ENCODE measurements at places on chromosomes 13 and 19. TPM values are rescaled to one million over a fixed set of nuclear protein-coding genes. Genes with fewer than 3 reads are reported as not detected.

DNA sequence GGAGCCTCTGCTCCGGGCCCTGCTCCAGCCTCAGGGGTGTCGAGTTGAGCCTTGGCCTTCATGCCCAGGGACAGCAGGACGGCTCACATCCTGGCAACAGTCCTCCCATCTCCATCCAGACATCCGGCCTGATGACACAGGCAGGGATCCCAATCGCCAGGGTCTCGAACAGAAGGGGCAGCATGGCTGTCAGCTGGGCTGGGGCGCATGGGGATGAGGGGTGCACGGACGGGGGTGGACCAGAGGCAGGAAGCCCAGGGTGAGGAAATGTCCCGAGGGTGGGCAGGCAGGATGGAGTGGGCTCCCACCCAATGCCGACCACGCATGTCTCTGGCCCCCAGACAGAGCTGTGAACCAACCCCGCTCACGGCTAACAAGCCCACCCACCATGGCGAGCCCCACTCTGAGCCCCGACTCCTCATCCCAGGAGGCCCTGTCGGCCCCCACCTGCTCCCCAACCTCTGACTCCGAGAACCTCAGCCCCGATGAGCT is 16.2 kb downstream of the EVI5L start:
- DNase-seq = no peak

- no peak for DNase-seq
These were observed 67.3 kb upstream of the SPRY2 start for GRCh38 chr13:80408270-80408669.

DNA sequence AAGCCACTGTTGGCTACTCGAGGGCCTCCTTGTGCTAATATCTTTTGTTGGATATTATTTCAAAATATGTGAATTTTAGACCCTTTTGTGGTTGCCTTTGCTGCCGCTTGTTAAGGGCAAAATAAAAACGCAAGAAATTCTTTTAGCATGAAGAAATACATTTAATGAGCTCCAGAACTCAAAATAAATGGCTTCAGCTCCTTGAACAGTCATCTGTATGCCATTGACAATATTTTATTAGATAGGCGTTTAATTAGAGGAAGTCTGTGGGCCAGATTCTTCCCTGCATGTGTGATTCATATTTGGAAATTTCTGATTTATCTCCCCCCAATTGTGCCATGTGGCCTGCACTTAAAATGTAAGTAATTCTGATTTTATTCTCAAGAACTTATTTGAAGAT is 177.2 kb downstream of the STK24 start:
- no peak for DNase-seq

DNA sequence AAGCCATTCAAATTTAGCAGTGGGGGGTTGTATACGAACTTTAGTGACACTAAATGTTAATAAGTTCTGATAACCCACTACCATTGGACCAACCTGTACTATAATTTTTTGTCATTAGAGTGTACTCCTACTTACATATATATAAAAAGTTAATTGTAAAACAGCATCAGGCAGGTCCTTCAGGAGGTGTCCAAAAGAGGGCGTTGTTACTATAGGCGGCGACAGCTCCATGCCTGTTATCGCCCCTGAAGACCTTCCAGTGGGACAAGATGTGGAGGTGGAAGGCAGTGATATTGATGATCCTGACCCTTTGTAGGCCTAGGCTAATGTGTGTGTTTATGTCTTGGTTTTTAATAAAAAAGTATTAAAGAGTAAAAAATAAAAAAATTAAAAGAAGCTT is 27.5 kb downstream of the SPRYD7 start:
- no peak for DNase-seq

CYP4F8 gene
- not detected for total RNA-seq

DNA sequence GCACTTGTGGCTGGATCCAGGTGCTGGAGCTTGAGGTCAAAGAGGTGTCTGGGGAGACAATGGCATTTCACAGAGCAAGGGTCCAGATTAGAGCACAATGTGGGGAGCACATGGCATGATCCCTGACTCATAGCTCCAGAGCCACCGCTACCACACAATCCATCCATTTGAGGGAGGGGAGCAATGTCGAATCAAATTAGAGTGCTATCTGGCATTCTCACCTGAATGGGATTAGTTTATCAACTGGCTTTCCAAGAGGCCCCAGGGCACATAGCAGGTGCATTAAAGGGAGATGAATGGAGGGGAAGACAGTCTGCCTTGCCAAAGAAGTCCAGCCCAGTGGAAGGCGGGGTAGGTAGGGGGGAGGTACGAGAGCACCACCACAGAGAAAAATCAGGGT is 194.4 kb upstream of the GPR12 start:
- no peak for DNase-seq

GAPDHS gene
- total RNA-seq = not detected

- no peak for DNase-seq
These were observed 26.9 kb downstream of the ZNF846 start for GRCh38 chr19:9741476-9742171.

LRP3 gene
- not detected for total RNA-seq

DNA sequence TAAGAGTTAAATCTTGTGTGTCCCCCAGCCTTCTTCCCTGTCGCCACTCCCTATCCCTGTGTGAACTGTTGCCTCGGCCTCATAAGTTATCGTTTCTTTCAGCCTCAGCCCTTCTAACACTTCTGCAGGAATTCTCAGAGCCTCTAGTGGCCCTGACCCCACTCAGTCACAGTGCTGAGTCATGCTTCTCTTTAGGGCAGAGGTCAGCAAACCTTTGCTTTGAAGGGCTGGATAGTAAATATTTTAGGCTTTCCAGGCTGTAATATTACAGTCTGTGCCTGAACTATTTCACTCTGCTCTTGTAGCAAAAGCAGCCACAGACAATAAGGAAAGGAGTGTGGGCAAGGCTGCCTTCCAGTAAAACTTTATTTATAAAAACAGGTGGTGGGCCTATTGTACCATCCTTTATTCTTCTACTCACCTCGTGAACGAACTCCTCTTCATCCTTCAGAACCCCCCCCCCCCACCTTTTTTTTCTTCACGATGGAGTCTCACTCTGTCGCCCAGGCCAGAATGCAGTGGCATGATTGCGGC is 22.1 kb downstream of the MYO9B start:
- no peak for DNase-seq

KIR2DL3 gene
- 11.7 TPM for total RNA-seq

DNA sequence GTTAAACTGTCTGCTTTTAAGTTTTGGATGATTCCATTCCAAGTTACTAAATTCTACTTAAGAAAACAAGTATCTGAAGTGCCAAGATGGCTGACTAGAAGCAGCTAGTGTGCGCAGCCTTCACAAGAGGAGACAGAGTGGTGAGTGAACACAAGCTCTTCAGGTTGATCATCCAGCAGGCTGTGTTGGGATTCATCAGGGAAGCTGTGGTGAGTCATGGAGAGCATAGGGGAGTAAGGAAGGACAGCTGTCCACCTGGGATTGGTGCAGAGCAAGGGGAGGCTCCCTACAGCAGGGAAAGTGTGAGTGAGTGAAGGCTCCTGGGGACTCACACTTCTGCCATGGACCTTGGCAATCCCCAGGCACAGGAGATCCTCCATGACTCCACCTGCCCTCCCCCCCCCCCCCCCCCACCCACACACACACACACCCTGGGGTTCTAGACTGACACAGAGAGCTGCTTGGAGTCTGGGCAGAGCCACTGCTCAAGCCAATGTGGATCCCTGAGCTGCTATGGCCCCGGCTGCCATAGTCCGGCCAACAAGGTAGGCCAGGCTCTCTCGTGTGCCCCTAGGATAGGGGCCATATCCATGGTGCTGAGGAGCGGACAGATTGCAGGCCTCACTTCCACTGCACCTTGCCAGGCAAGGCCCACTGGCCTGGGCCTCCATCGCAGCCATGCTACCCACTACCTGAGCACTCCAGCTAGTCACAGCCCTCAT is 23.5 kb downstream of the SLC25A15 start:
- DNase-seq = no peak

LYL1 gene
- 0.86 TPM for total RNA-seq

- no peak for DNase-seq
These were observed 36.3 kb upstream of the RCBTB2 start for GRCh38 chr13:48569104-48569666.

ZSCAN4 gene
- not detected for total RNA-seq
